ENCODE measurements at places on chromosomes 1 and 21.

DNA sequence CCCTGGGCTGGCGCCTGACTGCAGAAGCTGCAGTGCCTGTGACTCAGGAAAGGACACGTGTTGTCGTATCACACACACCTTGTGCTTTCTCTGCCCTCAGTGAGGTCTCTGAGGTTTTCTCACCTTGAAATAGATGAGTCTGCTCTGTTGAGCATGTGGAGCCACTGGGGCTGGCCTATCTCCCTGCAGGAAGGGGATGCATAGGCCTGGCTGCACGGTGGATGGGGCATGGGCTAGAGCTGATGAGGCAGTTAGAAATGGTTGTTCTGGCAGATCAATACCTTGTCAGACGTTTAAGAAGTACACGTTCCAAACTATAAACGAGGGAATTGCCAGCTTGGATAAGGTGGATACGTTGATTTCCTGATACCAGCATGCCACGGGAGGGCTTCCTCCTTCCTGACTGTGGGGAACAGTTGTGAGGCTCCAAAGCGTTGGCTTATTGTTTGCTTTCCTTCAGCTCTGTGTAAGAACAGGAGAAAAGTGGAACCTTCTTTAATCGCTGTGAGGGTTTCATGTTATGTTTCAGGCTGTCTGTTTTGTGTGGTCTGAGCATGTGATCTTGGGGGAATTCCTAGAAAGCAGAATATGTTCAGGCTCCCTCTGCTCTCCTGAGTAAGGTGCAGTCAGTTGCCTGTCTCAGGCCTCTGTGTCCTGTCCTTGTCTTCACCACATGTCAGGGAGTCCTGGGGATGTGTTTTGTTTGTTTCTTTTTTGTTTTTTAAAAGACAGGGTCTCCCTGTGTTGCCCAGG is 44.8 kb downstream of the PCNT start:
- no peak for DNase-seq

- no peak for DNase-seq
These were observed 76.4 kb downstream of the HLCS start for GRCh38 chr21:36890086-36890485.

DNA sequence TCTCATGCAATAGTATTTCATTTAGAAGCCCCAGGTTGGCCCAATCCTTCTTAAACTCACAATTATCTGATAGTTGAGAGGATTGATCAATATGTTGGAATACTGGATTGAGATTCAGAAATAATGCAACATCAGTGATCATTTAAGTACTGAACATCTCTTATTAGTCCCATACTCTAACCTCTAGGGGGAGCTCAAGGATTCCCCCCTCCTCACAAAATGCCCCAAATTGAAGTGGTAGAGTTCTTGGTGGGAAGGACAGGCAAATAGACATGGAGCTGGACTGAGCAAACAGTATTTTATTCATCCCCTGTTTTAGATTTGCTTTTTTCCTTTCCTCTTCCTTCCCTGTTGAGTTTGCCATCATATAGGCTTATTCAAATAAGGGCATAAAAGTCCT is 62.8 kb downstream of the NGF start:
- peak; percentile 22 for DNase-seq

DNA sequence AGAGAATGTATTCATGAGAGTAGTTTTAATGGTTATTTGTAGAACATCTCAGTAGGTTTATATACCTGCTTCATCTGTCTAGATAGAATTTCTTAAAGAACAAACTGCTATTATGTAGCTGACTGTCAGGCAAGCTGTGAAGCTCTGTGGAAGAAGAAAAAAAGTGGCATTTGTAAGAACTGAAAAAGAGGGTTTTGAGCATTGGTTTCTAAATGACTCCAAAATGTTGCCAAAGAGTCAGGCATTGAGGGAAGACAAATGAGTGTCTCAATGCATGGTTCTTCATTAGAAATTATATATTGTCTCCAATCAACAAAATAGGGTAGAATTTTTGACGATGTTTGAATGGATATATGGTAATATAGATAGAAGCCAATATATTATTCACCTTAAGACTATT is 1276.1 kb downstream of the KCNT2 start:
- DNase-seq = no peak

- no peak for DNase-seq
These were observed 111.9 kb upstream of the SLC25A33 start for GRCh38 chr1:9427388-9427787.

DNA sequence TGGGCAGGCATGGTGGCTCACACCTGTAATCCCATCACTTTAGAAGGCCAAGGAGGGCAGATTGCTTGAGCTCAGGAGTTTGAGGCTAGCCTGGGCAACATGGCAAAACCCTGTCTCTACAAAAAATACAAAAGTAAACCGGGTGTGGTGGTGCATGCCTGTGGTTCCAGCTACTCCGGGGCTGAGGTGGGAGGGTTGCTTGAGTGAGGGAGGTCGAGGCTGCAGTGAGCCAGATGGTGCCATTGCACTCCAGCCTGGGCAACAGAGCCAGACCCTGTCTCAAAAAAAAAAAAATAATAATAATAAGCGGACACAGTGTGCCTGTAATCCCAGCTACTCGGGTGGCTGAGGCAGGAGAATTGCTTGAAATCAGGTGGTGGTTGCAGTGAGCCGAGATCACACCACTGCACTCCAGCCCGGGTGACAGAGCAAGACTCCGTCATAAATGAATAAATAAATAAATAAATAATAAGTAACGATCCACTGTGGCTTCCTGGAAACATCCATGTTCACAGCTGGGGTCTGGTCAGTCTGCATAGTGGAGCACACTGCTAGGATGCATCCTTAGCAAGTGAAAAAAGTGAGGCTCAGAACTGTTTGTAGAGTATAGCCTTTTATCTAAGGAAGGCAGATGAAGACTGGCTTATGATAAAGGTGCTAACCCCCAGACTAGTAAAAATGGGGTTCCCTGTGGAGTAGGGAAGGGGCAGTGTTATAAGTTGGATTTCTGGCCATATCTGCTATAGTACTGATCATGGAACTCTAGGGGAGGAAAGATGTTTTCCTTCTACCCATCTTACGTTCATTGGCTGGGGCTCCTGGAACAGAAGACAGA is 15.7 kb downstream of the PKNOX1 start:
- DNase-seq = no peak

DNA sequence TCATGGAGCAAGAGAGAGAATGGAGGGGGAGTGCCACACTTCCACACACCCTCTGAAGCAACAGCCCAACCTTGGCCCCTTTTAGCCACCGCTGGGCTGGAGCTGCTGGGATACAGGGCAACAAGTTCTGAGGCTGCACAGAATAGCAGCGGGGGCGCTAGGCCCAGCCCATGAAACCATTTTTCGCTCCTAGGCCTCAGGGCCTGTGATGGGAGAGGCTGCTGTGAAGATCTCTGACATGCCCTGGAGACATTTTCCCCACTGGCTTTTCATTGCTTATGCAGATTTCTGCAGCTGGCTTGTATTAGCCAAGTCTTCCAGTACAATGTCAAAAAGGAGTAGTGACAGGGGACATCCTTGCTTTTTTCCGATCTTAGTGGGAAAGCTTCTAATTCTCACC is 202.3 kb upstream of the B3GALT2 start:
- DNase-seq = no peak

DNA sequence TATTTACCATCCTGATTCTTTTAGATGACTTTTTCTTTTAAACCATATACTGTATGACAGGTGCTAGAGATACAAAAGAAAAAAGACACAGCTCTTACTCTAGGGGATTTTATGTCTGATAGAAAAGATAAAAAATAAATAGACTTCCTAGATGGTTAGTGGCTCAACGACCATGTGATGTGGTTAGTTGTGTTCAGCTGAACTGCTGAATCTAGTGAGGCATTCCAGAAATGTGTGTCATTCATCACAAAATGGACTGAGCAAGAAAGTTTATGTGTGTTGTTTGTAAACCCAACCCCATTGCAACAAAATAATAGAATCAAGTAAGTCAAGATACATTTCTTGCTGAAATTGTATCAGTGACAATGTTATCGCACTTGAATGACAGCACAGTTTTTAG is 205.8 kb upstream of the LYPLAL1 start:
- DNase-seq = no peak

DNA sequence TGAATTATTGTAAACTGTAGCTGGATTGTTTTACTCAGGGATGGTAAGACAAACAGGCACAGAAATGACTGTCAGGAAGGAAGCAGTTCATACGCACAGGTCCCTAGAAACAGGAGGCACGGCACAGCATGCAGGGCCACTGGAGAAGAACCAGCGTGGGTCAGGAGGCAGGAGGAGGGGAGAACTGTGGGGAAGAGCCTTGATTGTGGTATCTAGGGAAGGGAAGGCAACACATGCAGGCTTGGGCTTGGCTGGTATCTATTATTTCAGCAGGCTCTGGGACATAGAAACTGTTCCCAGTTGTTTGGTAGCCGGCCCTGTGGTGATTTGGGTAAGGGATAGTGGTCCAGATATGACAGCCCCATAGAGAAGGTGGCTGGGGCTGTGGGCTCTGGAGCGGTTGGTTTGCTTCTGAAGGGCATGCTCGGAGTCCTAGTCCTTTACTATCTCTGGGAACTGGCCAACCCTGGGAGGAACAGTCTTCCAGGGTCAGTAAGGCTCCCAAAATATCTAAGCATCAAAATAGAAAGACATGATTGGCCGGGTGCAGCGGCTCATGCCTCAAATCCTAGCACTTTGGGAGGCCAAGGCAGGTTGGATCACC is 43.1 kb upstream of the CCSAP start:
- DNase-seq = no peak

- no peak for DNase-seq
These were observed 28.4 kb downstream of the WDR4 start for GRCh38 chr21:42850866-42851391.

GRCh38 chr1:11640101-11640500 is 14.1 kb downstream of the FBXO2 start:
- DNase-seq = no peak

- DNase-seq = no peak
These were observed 7.0 kb upstream of the TRIT1 start for GRCh38 chr1:39890273-39890672.

GRCh38 chr1:187516874-187517273 is 688.1 kb downstream of the PLA2G4A start:
- peak; percentile 26 for DNase-seq

DNA sequence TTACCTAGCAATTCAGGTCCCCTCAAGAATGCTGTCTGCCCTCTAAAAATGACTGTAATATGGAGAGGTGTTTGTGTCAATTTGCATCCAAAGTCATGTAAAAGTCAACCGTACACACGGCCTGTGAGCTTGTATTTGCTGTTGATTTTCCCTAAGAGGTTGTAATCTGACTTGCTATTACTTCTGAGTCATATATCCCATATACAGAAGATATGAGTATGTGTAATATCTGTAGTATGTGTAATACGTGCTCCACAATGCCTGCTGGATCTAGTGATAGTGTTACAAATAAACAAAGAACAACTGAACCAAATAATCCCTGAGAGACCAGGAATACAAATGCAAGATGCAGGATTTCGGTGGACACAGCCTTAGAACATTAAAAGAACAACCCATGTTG is 1.4 kb upstream of the KCNJ6 start:
- no peak for DNase-seq

- no peak for DNase-seq
These were observed 2.2 kb downstream of the ELOA start for GRCh38 chr1:23745515-23745914.

GRCh38 chr1:238826891-238827290 is 559.5 kb upstream of the CHRM3 start:
- DNase-seq = no peak

GRCh38 chr1:25517476-25518394 is 25.7 kb upstream of the LDLRAP1 start:
- DNase-seq = no peak

GRCh38 chr1:234488054-234489006 is 9.4 kb upstream of the TARBP1 start:
- no peak for DNase-seq

DNA sequence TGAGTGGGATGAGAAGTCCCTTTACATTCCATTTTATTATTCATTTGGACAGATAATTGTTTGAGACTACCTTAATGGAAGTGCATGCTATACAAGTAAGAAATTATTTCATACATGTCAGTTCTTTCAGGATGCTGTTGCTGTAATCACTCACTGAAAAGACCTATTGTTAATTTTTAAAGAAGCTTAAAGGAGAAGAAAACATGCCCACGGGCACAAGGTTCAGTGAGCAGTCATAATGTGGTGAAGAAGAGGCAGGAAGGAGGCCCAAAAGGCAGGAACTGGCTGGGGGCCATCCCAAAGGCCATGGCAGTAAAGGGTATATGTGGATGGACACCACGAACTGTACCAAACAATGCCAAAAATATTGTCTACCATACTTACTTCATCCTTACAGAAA is 206.0 kb downstream of the LYPLAL1 start:
- no peak for DNase-seq

DNA sequence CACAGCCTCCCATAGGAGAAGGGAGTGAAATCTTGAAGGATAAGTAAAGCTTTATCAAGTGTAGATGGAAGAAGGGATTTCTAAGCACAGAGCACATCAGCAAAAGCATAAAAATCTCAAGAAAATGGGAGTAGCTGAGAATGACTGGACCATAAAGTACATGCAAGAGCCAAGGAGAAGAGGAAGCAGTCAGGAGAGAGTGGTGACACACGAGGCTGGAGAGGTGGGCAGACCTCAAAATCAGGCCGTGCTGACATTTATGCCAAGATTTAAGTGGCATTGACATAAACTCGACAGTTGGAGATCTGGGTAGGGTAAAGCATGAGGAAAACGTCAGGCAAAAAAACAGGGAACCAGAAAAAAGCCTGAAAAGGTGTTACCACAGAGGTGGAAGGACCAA is 62.3 kb downstream of the GFI1 start:
- no peak for DNase-seq

GRCh38 chr1:239719642-239720258 is 333.4 kb downstream of the CHRM3 start:
- DNase-seq = no peak

DNA sequence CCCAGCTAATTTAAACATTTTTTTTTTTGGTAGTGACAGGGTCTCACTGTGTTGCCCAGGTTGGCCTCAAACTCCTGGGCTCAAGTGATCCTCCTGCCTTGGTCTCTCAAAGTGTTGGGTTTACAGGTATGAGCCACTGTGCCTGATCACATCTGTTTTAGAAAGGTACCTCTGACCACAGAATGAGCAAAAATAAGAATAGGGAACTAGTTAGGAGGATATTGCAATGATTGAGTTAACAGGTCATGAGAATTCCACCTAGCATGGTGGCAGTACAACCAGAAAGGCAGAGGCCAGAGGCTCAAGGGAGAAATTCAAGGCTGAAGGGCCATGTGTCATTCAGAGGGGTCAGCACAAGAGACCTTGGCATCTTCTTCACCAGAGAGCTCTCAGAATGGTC is 49.6 kb downstream of the ELAPOR1 start:
- no peak for DNase-seq

DNA sequence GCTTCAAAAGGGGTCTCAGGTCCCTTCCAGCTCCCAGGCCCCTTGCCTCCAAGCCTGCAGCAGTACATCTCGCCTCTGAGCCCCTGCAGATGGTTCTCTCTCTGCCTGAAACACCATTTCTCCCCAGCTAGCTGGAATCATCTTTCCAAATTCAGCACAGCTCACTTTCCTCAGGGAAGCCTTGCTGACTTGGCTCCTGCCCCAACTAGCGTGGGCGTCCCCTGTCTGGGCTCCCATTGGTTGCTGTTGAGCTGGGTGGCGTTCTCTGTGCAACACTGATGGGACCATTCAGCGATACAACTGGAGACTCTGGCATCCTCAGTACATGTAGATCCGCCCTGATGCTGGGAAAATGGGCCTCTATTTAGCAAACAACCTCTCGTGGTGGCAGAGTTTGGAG is 141.3 kb upstream of the IGSF21 start:
- no peak for DNase-seq

Measured in SHP77 (cell line).